ENCODE measurements at places on chromosomes 1 and 21.

GRCh38 chr1:176009951-176010350 is 197.1 kb downstream of the COP1 start:
- no peak for DNase-seq

GRCh38 chr1:179151908-179152682 is 70.2 kb downstream of the TOR3A start:
- no peak for DNase-seq

- DNase-seq: no peak
These were observed 44.6 kb upstream of the MPZL1 start for GRCh38 chr1:167676916-167677848.

DNA sequence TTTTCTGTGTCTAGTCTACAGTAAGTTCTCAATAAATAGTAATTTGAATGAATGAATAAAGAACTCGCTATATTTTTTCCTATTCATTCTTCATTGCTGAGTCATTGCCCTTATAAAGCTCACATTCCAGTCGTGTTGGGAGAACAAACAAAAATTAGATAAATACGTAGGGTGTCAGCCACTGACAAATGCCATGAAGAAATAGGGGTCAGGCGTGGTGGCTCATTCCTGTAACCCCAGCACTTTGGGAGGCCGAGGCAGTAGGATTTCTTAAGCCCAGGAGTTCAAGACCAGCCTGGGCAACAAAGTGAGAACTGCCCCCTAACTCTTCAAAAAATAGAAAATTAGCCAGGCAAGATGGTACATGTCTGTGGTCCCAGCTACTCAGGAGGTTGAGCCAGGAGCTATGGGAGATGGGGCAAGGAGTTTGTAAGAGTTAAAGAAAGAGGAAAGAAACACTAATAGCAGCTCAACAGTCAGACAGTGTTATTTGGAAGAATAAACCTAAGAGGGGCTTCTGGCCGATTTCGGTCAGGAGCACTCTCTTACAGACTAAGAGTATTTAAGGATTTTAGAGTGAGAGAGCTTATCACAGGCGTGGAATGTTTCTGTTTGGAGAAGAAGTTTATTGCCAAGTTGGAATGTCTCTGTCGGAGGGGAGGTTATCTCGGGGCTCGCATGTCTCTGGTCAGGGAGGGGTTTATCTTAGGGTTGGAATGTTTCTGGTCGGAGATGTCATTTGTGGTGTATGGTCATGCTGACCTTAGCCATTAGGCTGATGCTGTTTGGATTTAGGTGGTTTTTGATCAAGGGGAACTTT is 1.8 kb upstream of the CHML start:
- DNase-seq: no peak

DNA sequence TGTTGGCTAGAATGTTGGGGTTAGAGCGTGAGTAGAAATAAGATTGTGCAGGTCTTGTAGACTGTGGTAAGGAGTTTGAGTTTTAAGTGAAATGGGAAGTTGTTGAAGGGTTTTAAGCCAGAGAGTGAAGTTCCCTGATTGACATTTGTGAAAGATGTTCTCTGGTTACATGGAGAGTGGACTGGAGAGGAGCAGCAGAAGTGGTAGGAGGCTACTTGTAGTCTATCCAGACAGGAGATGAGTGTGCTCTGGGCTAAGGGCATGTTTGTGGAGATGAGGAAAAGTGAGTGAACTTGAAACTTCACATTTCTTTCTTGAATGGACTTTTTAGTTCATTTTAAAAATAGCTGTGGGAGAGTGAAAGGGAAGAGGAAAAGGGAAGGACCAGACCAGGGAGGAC is 37.0 kb downstream of the F3 start:
- DNase-seq: no peak

GRCh38 chr1:228164561-228165371 is 838 bp upstream of the IBA57 start:
- no peak for DNase-seq

GRCh38 chr1:159826441-159827101 is at the start of gene SLAMF8:
Gene SLAMF8 (plus strand): TSS chr1:159826873. CDS start chr1:159826899, 26 bp downstream.
- DNase-seq: no peak

- DNase-seq: no peak
These were observed 143.1 kb upstream of the KCNE2 start for GRCh38 chr21:34220556-34221195.

GRCh38 chr1:84348759-84349158 is 47.3 kb downstream of the SAMD13 start:
- no peak for DNase-seq

DNA sequence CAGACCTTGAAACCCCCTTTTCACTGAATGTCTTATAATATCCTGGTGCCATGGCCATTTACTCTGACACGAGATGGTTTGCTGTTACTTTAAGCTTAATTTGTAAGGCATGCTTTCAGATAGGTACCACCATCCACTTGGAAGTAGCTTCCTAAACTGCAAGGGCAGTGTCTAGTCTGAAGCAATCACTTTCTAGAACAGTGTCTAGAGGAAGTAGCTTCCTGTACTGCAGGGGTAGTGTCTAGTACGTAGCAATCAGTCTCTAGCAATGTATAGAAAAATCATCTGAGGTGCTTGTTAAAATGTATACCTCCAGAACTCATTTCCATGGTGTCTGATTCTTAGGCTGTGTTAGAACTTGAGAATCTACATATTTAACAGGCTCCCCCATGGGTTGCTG is 42.5 kb downstream of the ZBTB40 start:
- DNase-seq: no peak

DNA sequence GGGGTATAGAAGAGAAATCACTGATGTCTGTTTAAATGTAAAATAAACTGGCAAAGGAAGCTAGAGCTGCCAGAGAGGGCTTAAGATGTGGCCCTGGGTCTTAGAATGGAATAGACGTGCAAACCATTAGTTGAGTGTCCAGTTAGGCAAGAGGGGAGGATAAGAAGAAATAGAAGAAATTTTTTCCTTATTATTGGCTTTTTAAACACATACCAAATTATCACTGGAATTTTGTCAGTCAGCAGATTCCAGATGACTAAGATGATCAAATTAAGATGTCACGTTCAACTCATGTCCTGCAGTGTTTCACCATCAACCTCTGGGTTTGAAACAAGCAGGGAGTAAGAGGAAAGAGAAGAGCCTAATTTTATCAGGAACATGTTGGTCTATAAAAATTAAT is 71.6 kb upstream of the C1orf21 start:
- DNase-seq: peak; percentile 75

- DNase-seq: no peak
These were observed 8.3 kb downstream of the PCSK9 start for GRCh38 chr1:55047611-55048010.

- DNase-seq: no peak
These were observed 124.5 kb downstream of the PTPRC start for GRCh38 chr1:198763298-198763714.

- DNase-seq: no peak
These were observed 14.9 kb downstream of the APCS start for GRCh38 chr1:159602501-159602999.

GRCh38 chr1:34361781-34362357 is 185.2 kb downstream of the C1orf94 start:
- peak; percentile 20 for DNase-seq

DNA sequence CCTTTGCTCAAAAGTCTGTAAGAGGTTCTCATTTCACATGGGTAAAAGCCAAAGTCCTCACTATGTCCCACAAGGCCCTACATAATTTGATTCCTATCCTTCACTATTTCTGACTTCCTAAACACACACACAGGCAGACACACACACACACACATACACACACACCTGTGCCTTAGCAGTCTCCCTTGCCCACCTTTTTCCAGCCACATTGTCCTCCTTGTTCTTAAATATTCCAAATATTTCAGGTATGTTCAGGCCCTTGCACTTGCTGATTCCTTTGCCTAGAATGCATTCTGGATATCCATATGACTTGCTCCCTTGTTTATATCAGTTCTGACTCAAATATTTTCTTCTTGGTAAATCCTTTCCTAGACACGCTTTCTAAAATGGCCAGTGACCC is 54.6 kb downstream of the NTNG1 start:
- no peak for DNase-seq

DNA sequence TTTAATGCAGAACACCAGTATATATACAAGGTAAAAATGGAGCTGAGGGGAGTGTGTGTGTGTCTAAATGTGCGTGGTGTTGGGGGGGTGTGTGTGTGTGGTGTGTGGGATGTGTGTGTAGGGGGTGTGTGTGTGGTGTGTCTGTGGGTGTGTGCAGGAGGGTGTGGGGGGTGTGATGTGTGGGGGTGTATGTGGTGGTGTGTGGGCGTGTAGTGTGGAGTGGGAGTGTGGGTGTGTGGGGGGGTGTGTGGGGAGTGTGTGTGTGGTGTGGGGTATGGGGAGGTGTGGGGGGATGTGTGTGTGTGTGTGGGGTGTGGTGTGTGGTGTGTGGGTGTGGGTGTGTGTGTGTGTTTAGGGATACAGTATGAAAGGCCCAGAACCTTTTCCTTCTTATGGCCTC is 202.3 kb upstream of the CACYBP start:
- no peak for DNase-seq

DNA sequence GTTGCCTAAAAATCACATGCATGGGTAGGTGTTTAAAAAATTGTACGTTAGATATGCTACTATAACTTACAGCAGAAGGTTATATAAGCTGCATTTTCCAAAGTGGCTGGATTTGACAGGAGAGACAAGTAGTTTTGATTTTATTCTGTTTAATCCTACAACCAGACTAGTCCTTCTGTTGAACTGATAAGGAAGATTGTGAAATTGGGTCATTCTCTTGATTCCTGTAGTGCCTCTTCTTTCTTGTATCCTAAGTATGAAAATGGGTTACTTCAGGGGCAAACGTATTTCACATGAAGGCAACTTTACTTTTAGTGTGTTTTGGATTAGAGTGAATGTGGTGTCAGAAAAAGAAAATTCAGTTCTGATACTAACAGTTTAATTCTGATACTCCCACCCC is 19.0 kb downstream of the CDC42 start:
- no peak for DNase-seq

GRCh38 chr1:111466480-111466879 is 7.3 kb upstream of the C1orf162 start:
- DNase-seq: no peak

All from fibroblast of skin of left quadriceps (primary cell).